Activated CD4-positive, alpha-beta T cell treated with anti-CD3 and anti-CD28 coated beads for 36 hours (primary cell): ENCODE measurements at places on chromosomes 16 and 17. TPM values are rescaled to one million over a fixed set of nuclear protein-coding genes. Genes with fewer than 3 reads are reported as not detected.

- no peak for DNase-seq
Observed at GRCh38 chr16:2948807-2949704, 15.0 kb upstream of the KREMEN2 start.

DNA sequence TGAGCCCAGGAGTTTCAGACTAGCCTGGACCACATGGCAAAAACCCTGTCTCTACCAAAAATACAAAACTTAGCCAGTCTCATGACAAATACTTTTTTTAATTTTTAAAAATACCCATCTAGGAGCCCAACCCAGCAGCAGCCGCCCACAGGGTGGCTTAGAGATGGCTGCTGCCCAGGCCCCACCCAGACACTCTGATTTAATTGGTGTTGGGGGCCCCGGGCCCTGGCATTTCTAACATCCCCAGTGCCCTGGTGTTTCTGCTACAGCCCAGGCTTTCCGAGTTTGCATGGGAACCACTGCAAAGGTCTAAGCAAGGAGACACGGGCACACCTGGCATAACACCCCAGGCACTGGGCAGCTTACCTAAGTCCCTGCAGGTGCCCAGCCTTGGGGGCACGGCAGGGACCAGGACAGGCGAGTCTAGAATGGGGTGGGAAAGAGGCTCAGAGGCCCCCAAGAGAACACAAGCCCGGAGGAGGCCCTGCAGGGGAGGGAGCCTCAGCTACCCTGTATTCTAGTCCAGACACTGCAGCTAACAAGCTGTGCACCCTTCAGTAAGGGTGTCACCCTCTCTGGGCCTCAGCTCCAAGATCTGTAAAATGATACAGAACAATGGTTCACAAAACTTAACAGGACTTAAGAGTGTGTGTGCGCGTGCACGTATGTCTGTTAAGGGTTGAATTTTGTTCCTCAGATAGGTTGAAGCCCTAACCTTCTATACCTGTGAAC, 48.8 kb downstream of the RMI2 start:
- DNase-seq: no peak

KRT27 gene
- total RNA-seq: not detected

DNA sequence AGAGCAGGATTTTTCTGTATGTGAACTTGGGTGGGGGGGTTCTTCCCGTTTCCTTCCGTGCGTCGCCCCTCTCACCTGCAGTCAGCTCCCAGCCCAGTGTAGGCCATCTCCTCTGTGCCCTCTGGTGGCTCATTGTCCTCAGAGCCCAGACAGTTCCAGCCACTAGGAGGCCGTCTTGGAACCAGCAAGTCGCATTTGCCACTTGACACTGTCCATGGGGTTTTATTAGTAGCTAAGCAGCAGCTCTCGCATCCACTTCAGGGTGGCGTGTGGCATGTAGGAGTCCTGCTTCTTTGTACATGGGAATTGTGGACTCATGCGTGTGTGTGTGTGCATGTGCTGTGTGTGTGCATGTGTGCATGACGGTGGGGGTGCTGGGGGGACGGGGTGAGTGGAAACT, 74.0 kb downstream of the SEC14L1 start:
- DNase-seq: peak; percentile 39

GRCh38 chr17:72580321-72581127, 459.7 kb downstream of the SOX9 start:
- DNase-seq: no peak

DNA sequence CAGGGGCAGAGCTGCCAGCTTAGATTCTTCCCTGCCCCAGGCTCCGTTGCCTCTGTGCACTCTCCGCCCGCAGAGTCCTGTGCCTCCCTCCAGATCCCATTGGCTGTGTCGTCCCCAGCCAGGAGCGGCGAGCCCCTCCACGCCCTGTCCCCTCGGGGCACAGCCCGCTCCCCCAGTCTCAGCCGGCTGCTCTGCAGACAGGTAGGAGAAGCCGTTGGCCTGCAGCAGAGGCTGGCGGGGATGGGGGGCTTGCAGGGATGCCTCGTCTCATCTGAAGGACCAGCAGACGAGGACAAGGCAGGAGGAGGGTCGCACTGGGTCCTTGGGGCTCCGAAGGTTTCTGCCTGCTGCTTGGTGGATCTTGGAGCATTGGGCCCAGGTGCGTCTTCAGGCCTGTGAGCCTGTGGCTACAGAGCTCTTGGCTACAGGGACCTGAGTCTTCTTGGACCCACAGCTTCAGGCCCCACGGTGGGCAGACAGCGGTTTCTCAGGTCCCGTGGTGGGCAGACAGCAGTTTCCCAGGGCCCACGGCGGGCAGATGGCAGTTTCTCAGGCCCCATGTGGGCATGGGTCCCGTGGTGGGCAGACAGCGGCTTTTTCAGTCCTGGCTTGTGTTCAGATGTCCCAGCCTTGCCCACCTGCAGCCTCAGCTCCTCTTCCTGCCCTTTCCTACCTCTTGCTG, 6.0 kb downstream of the TPSG1 start:
- DNase-seq: no peak

KRTAP4-9 gene
- not detected for total RNA-seq

DNA sequence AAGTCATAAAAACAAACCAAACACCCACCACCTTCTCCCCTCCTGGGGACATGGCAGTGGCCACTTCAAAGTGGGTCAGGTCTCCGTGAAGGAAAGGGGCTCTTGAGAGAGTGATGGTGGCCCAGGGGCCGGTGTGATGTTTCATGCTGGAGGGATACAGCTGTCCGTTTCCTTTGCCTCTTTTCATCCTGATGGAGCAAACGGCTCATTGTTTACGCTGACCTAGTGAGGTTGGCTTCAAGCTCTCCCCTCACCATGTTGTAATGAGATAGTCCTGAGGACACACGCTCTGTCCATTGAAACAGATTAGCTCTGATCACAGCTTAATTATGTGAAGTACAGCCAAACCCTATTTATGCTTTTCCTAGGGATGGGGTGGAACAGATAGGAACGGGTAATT, 34.2 kb downstream of the CDH13 start:
- DNase-seq: no peak

DCTN5 gene
- 55.8 TPM for total RNA-seq

GRCh38 chr16:25093208-25094061, 18.1 kb upstream of the LCMT1 start:
- DNase-seq: peak; percentile 42

OTOP3 gene
- total RNA-seq: not detected

GRCh38 chr16:29849505-29849904, 13.5 kb downstream of the CDIPT start:
- no peak for DNase-seq

MSLN gene
- not detected for total RNA-seq

DNA sequence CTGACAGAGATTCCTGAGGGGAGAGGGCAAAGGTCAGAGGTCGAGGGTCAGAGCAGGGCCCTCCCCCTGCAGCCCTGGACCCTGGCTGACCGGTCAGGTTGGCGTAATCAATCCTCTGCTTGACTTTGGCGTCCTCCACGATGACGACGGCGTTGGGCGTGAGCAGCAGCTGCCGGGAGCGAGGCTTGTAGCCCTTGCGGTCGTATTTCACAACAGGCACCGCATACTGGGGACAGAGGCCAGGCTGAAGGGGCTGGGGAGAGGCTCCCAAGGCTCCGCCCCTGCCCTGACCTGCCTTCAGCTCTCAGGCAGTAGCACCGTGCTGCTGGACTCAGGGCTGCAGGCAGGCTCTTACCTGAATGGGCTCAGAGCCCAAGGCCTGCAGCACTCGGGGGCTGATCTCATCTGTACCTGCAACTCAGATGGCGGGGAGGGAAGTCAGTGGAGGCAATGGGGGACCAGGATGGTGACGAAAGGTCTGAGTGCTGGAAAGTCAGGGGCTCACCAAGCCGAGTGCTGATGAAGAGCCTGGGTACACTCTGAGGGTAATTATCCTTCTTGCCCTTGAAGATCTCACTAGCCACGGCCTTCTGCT, 12.0 kb upstream of the CRK start:
- no peak for DNase-seq

- no peak for DNase-seq
Observed at GRCh38 chr17:45087978-45088377, 26.9 kb downstream of the NMT1 start.

GRCh38 chr17:35879773-35880654, at the start of gene CCL5:
TSS of gene CCL5 (minus strand) at chr17:35880360.
- DNase-seq: peak; percentile 59

GRCh38 chr16:10265770-10266615, 83.8 kb upstream of the GRIN2A start:
- DNase-seq: no peak

MC1R gene
- 2.0 TPM for total RNA-seq

KRTAP2-3 gene
- not detected for total RNA-seq

TBX4 gene
- total RNA-seq: not detected

- DNase-seq: no peak
Observed at GRCh38 chr17:17029938-17030337, 12.3 kb upstream of the MPRIP start.

DNA sequence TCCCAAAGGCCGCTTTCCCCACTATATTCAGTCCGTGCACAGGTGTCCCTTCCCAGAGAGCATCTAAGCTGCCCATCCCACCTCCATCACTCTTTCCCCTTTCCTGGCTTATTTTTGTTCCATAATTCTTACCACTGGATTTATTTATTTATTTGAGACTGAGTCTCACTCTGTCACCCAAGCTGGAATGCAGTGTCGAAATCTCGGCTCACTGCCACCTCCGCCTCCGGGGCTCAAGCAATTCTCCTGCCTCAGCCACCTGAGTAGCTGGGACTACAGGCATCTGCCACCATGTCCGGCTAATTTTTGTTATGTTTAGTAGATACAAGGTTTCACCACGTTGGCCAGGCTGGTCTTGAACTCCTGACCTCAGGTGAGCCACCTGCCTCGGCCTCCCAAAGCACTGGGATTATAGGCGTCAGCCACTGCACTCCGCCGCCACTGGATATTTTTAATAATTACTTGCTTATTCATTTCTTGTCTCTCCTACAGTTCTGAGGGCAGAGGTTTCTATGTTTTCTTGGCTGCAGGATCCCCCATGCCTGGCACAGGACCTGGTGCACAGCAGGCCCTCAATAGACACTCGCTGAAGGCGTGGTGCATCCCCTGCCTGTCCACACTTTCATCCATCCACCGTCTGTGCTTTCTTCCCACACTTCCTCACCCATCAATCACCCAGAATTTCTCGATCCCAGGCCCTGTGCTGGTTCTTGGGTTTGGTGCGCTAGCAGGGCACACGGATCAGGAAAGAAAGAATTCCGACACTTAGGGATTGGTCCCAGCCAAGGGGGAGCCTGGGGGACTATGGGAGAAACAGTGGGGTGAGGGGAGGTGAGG, 9.9 kb upstream of the ADGRG1 start:
- DNase-seq: no peak

DNA sequence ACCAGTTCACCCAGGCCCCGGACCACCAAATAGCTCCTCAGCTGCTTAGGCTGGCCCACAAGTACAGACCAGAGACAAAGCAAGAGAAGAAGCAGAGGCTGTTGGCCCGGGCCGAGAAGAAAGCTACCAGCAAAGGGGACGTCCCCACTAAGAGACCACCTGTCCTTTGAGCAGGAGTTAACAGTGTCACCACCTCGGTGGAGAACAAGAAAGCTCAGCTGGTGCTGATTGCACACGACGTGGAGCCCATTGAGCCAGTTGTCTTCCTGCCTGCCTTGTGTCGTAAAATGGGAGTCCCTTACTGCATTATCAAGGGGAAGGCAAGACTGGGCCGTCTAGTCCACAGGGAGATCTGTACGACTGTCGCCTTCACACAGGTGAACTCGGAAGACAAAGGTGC, 15.4 kb downstream of the FOXF1 start:
- no peak for DNase-seq

DNA sequence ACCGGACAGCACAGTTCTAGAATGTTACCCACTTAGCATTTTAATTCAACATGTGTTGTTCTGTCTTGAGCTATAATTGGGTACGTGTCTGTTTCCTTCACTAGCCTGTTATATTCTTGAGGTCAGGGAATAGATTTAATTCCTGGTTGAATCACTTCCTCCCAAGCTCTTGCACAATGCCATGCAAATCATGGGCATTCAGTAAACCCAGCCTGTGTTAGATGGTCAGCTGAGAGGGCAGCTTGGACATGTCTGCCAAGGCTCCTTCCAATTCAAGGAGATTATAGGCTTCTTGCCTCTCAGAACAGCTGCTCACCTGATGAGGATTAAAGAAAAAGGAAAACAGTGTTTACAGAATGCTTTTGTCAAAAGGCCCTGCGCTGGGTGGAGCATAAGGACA, 12.6 kb downstream of the C1QTNF1 start:
- DNase-seq: no peak

SLC12A3 gene
- not detected for total RNA-seq

KRT9 gene
- not detected for total RNA-seq

AGRP gene
- not detected for total RNA-seq

DNA sequence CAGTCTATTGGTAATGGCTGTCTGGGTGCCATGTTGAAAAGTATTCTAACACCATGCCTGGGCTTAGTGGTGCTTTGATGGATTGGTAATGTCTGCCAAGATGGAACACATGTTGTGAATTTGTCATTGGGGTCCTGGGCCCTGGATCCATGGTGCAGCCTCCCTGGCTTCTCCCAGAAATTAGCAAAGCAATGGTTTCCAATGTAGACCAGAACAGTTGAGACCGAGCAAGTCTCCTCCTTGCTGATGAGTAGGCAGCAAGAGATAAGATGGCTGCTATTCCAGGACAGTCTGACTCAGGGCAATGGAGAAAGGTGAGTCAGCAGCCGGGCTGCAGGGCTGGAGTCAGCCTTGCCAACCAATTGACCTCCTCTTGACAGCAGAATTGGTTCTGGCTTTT, 30.8 kb downstream of the GPR139 start:
- no peak for DNase-seq

- DNase-seq: no peak
Observed at GRCh38 chr17:17221329-17221728, 15.2 kb upstream of the PLD6 start.

GRCh38 chr16:9870962-9871361, 311.3 kb downstream of the GRIN2A start:
- no peak for DNase-seq

DNA sequence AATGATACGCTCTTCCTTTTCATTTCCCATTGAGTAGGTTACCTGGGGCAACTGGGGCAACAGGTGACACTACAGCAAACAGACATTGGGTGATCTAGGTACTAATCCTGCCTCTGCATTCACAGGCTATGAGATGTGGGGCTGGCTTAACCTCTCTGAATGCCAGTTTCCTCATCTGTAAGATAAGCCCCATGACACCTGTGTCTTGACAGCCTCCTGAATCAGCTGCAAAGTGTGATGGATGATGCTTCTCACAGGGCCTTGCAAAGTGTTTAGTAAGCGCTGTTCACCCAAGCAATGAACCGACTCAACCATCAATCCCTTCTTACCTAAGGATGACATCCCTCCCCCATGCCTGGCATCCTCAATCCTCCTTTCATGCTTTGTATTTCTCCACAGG, 322.8 kb downstream of the XYLT1 start:
- no peak for DNase-seq

DNA sequence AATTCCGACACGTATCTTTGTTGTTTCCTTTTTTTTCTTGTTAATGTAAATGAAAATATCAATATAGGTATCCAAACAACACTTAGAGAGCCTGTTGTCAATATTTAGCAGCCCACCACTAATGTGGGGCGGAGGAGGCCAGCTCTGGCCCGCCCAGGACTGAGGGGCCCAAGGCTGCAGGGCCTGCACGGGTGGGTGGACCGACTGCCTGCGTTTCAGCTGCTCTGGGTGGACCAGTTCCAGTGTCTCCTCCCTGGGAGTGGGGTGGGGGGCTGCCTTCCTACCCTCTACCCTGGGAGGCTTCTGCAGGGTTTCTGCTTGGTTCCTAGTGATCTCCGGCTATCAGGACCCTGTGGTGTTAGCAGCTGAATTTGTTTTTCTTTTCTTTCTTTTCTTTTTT, 15.9 kb upstream of the ADGRG1 start:
- DNase-seq: no peak

PDK2 gene
- total RNA-seq: 9.8 TPM

CCDC40 gene
- total RNA-seq: 0.57 TPM
